ENCODE measurements at places on chromosomes 1 and 21.
A peak's percentile ranks its signal among the peaks of the same experiment; 100 is the strongest.

DNA sequence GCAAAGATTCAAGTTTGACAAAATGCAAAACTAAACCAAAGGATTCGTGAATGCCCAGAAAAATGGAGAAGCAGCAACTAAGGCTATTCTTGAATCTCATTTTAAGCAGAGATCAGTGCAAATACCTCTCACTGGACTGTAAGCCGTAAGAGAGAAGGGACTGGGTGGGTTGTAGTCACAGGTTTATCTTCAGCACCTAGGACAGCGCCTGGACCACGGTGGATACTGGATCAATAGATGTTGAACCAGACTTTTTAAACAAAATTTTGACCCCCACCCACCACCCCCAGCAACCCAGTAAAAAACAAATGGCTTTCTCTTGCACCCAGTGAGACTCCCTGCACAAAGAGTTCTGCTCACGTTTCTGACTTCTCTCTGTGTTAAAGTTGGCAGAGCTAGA, 347.1 kb downstream of the AJAP1 start:
- DNase-seq, result peak; percentile 7

DNA sequence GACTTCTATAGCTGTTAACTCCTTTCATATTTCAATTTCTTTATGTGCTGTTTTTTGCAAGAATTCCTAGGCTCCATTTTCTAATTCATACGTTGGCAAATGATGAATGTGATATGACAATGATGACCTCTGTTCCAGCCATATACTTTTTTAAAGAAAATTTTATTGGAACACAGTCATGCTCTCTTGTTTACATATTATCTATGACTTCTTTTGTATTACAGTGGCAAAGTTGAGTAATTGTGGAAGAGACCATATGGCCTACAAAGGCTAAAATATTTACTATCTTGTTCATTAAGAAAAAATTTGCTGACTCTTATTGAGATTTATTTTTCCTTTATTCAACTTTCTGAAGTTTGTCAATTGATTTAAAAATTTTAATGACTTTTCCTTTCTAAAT, 7.1 kb downstream of the IFI44L start:
- no peak for DNase-seq

DNA sequence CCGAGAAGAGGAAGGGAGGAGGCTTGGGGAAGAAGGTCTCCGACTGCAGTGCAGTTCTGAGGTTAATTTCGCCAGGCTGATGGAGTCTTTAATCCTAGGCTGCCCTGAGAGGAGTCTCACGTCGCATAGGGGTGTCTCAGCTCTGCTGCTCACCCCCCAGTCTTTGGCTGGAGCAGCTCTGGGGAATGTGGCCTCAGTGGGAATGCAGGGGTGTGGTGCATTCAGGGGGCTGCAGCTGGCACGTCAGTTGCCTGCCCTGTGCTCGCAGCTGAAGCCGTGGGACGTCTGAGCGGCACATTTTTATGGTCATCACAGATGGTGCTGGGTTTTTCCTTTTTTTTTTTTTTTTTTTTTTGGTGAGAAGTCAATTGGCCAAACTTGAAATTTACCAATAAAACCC, 38.2 kb downstream of the ACTN2 start:
- peak; percentile 59 for DNase-seq

DNA sequence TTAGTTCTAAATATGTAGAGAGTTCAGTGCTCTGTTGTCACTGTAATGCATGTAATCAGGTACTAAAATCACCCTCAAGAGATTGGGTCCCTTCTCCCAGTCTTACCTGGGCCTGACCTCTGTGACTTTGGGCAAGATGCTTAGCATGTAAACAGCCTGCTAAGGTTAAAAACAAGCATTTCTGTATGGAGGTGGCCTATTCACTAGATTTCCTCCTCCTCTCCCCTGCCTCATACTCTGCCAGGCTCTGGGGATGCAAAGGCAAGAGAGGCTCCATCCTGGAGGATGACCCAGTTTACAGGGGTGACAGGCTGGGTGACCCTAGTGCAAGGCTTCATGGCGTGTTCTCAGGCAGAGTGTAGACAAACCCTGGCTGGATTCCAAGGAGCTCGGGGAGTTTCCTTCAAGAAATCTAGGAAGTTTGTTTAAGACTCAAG, 28.8 kb downstream of the VANGL2 start:
- no peak for DNase-seq

DNA sequence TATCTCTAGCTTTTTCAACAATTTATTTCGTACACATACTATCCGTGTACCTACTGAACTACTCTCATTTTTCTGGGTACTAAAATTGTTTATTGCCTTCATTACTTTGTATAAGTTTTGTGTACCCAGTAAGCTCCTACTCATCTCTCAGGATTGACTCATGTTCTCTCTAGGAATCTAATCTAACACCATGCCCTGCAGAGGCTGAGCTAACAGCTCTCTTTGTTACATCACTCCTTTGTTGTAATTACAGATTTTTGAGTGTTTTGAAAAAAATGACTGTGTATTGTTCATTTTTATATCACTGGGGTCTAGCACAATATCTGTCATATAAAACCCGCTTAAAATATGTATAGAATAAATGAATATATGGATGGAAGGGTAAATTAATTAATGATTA, 167.1 kb downstream of the ATP6V1G3 start:
- DNase-seq, result no peak

- DNase-seq, result no peak
Observed at GRCh38 chr1:237269938-237270337, 228.0 kb downstream of the RYR2 start.

DNA sequence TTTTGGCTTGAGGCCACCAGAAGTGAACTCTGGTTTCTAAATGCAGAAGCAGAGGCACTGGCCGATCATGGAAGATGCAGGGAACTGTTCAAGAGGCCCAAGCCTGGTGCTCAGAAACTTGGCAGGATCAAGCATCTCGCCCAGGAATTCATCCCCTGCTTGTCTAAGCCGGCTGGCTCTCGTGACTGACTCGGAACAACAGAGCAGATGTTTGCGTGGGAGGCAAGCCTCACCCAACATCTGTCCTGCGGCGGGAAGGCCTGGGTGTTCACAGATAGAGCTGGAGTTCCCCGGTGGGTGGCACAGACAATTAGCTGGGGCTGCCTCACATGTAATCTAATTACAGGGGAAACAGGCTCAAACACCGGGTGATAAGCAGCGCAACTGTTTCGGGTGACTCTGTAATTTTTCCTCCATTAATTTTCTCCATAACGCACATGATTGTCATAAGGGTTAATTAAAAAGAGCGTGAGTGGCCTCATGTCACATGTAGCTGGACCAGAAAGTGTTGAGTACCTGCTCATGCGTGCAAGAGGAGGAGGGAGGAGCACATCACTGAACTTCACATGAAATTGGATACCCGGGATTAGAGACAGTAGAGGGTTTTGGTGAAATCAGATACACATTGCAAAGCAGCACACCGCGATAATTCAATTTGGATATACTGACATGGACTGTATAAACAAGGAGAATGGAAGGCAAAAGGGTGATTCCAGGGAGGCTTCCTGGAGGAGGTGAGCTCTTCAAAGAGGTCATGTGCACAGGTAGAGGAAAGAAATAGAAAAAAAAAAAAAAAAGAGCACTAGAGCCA, 180.0 kb downstream of the ETS2 start:
- DNase-seq, result peak; percentile 93

GRCh38 chr1:230377851-230378250, 48.3 kb downstream of the PGBD5 start:
- DNase-seq, result no peak

GRCh38 chr1:58231204-58231603, 315.3 kb downstream of the OMA1 start:
- no peak for DNase-seq

DNA sequence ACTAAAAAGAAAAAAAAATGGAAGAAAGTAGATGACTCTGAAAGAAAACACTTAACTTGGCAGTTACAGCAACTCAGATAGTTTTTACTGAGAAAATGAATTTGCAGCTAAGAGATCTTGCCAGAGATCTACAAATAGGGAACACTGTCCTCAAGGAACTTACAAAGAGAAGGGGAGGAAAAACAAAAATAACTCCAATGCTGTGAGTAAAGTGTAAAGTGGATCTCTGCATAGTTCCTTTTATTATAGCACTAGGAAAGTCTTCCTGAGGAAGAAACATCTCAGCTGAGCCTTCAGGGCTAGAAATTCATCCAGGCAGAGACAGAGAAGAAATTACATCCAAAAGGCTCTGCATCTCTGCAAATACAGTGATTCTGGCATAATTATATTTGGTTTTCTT, 3.9 kb downstream of the CD1B start:
- no peak for DNase-seq

DNA sequence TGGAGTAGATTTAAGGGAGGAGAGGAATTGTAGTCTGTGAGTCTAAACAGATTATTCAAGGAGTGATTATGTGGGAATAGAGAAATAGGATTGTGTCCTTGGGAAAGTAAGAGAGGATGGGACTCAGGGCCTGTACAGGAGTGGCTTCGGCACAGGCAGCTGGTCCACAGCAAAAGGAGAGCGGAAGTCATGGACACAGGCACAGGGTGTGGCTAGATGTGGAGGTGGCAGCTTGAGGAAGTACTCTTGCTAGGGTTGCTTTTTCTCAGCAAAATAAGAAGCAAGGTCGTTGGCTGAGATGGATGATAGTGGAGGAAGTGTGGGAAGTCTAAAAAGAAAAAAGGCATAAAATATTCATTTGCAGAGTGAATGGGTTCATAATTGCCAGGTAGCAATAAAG, 18.5 kb upstream of the ZNF648 start:
- DNase-seq, result no peak

- DNase-seq, result no peak
Observed at GRCh38 chr1:17045150-17045549, 8.7 kb downstream of the SDHB start.

- DNase-seq, result peak; percentile 95
Observed at GRCh38 chr1:63691701-63692425, 82.0 kb upstream of the ROR1 start.

GRCh38 chr1:58927041-58927721, 143.3 kb upstream of the JUN start:
- DNase-seq, result no peak

DNA sequence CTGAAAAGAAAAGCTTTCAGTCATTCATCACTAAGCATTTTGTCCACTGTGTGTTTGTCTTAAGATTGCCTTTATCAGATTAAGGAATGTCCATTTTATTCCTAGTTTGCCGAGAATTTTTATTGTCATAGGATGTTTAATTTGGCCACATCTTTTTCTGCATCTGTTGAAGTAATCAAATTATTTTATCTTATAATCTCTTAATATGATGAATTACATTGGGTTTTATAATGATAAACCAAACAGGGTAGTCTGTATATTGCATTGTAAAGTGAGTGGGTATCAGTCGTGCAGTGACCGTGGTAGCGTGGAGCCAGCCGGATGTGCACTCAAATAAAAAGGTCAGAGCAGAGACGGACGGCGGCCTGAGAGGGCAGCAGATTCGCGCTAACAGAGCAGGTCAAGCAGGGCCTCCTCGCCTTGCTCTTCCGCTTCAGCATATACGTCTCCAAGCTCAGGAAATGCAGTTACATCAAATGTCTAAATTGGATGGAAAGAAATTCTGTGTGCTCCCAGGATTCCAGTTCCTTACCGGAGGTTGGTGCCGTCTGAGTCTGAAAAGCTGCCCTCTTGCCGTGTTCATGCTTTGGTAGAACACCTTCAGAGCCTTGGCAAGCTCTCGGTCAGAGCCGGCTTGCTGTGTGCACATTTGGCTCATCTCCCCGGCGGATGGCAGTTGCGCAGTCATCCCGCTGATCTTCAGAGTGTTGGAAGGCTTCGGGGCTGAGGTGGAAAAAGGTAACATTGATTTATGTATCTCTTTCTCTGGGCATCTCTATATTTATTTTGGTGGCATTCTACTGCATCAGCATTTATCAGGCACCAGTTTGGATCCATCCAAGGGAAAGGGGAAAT, 51.5 kb downstream of the SCCPDH start:
- no peak for DNase-seq

GRCh38 chr1:207202480-207202879, 98.4 kb downstream of the C4BPA start:
- no peak for DNase-seq

- DNase-seq, result no peak
Observed at GRCh38 chr1:51210055-51210454, 26.0 kb upstream of the RNF11 start.

- no peak for DNase-seq
Observed at GRCh38 chr1:26190373-26190987, at the start of gene CATSPER4. Gene CATSPER4, plus strand, starts transcription at chr1:26190602. Its CDS starts 26 bp downstream, at chr1:26190628.

DNA sequence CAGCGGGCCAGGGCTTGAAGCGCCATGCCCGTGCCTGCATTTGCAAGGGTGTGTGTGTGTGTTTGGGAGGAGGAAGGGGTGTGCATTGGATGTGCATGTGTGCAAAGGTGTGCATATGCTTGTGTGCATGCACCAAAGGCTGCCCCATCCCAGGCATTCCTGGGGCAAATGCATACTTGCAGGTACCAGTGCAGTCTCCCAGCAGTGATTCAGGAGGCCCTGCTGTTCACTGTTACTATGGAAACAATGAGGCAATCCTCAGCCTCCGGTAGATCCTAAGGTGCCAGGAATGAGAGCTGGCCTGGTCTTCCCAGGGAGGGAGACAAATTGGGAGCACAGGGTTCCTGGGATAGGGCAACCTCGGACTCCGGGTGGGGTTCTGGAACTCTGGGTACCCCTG, 7.5 kb upstream of the FNDC5 start:
- DNase-seq, result no peak

DNA sequence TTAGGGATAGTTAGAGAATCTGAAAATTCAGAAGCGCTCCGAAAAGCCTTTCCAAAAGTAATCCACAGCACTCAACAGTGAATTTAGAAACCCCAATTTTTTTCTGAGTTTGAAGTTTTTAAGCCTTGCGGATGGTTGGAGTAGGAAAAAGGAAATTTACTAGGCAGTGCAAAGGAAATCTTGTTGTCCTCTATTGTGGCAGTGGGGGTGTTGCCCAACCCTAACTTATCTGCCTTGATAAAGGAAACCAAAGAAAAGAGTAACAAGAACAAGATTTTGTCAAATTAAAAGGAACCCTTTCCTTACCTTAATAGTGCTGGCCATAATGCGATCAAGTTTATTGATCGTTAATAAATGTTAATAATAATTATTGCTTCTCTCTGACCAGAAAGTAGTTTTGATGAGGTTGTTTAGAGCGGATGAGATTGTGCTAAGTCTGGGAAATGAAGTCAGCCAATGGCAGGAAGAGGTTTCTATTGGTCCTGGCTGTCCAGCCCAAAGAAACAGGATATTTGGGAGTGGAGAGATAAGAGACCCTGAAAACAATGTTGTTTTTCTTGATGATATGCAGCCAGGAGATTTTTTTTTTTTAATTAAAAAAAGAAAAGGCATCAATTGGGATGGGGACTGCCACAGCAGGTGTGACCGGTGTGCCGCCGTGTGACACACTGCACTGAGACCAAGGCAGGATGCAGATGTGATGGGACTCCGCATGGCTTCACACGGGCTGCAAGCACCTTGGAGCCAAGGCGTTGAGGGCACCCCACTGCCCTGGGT, at the start of gene ERG:
Gene ERG, minus strand, starts transcription at position 421 of the 777 bp plus-strand sequence. Its CDS starts 97 bp downstream, at position 324.
- no peak for DNase-seq

- DNase-seq, result no peak
Observed at GRCh38 chr21:25980710-25981109, 189.9 kb downstream of the APP start.

- DNase-seq, result no peak
Observed at GRCh38 chr1:32962248-32962896, 2.2 kb downstream of the RNF19B start.

- no peak for DNase-seq
Observed at GRCh38 chr1:38029685-38030511, 16.7 kb downstream of the POU3F1 start.

Measured in muscle of back (tissue), 13 donors.